RKO (cell line): ENCODE measurements at places on chromosomes 1 and 21.

DNA sequence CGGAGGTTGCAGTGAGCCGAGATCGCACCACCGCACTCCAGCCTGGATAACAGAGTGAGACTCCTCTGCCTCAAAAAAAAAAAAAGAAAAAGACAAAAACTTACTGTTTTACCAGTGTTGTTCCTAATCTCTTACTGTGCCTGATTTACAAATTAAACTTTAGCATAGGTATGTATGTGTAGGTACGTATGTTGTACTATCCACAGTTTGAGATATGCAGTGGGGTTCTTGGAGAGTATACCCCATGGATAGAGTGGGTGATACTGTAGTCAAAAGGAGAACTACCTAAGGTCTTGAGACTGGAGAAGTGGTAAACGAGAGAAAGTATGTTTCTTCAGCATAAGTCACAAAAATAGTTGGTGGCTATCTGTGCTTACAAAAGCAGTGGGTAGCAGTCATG lies 38.6 kb downstream of the RNF11 start:
- no peak for DNase-seq

GRCh38 chr1:110021285-110021684 lies 13.1 kb upstream of the STRIP1 start:
- DNase-seq, result no peak

GRCh38 chr1:94927405-94928175 lies 680 bp upstream of the CNN3 start:
- peak; percentile 54 for DNase-seq

DNA sequence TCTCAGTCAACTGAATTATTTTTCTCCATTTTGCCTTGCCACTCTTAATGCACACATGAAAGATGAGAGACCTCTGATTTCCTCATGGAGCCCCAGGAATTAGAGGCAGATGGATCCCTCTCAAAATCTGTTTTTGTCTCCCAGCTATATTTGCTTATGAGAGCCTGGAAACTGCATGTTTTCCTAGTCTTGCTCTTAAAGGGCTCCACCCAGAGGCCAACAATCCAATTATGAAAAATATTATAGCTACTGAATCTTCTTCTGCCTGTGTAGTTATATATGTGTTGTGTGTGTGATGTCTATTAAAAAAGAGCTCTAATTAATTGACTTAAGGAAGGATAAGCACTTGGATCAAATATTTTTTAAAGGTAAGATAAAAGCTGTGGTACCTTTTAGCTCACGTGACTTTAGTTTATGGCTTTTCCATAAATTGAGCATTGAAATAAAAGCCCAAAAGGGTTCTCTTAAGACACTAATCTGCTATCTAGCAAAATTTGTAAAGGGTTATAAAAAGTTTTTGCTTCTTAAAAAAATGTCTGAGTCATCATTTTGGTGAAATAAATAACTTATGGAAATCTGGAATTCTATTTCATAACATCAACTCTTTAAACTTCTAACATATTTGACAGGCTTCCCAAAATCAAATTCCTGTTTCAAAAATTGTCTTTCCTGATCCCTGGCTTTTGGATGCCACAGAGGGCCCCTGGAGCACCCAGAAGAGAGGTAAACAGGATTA lies 31.2 kb upstream of the TSPEAR start:
- peak; percentile 59 for DNase-seq

DNA sequence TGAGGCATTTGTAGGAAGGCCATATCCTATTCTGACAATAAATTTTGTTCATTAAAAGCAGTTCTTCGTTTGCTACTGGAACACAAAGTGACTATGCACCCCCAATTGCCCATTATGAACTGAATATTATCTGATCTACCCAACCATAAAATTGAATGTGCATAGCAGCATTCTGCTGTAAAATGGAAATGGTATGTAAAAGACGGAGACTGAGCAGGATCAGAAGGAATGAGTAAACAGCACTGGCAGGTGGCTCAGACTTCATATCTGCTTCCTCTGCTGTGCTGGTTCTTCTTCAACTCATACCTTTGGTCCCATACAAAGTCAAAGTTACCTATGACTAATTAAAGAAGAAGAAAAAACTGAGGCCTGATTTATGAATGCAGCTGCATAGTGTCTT lies 339.5 kb downstream of the PLA2G4A start:
- DNase-seq, result no peak

DNA sequence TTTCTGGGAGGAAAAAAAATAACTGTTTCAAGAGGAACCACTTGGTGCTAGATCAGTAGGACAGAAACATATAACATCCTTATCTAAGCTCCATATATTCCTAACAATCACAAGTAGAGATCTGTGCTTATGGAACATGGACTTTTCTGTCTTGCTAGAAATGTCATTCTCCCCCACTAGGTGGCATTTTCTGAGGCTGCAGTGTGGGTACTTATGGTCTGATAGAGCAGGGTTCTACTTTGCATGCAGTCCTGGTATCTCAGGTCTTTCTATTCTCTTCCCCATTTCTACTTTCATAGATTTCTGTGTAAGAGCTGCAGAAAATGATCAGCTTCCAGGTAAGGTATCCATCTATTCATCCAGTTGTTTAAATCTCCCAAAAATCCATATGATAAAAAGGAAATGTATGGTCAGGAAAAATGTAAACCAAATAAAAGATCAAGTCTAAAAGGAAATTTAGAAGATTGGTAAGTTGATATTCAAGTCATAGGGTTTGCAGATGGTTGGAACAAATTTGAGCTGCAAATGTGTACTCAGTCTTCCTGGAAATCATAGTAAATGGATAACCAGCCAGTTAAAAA lies 1.5 kb downstream of the ZNF684 start:
- DNase-seq, result peak; percentile 85

DNA sequence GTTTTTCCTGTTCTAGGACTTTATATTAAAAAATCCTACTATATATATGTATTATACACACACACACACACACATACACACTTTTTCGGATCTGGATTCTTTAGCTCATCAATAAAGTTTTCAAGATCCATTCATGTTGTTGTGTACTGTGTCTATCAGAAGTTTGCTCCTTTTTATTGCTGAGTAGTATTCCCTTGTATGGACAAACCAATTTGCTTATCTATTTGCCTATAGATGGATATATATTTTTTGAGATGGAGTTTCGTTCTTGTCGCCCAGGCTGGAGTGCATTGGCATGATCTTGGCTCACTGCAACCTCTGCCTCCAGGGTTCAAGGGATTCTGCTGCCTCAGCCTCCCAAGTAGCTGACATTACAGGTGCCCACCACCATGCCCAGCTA lies 20.3 kb upstream of the LIN9 start:
- no peak for DNase-seq

DNA sequence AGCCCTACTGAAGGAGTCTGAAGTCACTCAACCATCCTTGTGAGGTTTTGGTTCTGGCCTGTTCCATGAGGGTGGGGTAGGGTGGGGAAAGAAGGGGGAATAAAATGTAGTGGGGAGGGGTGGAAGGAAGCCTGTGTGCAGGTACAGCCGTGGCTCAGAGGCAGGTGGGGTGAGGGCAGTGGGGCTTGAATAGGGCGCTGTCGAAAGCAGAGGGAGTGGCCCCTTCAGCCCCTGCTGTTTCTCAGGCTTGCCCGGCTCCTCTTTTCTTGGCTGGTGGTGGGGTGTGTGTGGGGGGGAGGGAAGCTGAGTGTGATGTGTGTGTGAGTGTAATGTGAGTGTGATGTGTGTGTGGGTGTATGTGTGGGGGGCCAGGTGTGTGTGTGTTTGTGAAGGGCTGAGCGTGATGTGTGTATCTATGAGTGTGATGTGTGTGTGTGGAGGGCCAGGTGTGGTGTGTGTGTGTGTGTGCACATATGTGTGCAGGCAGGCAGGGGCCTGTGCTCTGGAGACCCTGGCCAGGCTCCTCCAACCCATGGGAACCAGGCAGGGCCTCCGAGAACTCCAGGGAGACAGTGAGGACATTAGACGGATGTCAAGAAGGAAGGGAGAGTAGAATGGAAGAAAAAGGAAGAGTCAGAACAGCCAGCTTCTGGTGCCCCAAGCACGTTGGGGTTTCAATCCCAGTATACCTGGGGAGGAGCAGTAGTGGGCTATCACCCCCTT lies 9.0 kb downstream of the SOX13 start:
- no peak for DNase-seq

GRCh38 chr1:67682659-67683197 lies 2.3 kb upstream of the GADD45A start:
- peak; percentile 95 for DNase-seq

GRCh38 chr1:1598051-1598719 lies 1.8 kb downstream of the FNDC10 start:
- no peak for DNase-seq

- DNase-seq, result no peak
These were observed 4.2 kb downstream of the RSPO1 start for GRCh38 chr1:37630426-37631028.

- DNase-seq, result no peak
These were observed 78.8 kb downstream of the MRPL39 start for GRCh38 chr21:25528515-25528914.

- DNase-seq, result no peak
These were observed 27.2 kb upstream of the SLC26A9 start for GRCh38 chr1:205970486-205970885.

DNA sequence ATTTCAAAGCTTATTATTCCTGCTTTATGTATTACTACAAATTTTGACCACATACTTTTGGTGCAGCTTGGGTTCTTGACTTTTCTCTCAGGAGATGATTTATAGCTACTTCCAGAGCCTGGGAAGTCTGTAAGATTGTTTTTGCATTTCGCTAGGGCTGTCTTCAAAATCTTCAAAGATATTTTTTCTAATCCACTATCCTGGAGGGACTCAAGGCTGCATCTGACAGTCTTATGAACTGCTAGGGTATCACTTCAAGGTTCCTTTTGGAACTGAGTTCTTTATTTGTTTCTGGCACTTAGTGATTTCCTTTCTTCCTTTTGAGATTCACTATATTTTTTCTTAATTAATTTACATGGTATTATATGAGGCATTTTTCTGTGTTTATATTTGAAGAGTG lies 90.0 kb upstream of the LYPLAL1 start:
- no peak for DNase-seq

- DNase-seq, result peak; percentile 42
These were observed 61.8 kb downstream of the MACF1 start for GRCh38 chr1:39266269-39266668.

GRCh38 chr21:44637018-44637850 lies at the start of gene KRTAP10-10:
KRTAP10-10 (plus strand) TSS chr21:44637356; CDS start chr21:44637418, 62 bp downstream.
- no peak for DNase-seq

DNA sequence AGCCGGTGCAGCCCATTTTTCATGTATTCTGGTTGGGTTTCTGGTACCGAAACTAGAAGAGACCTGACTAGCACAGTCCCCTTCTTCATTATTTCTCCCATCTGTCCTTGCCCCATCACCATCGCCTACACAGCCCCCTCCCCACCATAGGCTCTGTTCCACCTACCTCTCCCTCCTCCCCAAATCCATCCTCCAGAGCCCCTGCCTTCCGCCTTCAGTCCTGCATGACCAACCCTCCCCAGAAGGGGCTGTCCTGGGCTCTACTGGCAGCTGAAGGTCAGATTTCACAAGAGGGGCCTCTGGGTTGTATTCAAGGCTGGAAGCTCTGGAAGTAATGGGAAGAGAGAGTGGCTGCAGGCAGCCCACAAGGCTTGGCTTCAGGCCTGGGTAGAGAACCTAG lies 55.2 kb downstream of the SDC3 start:
- no peak for DNase-seq

GRCh38 chr1:108716437-108717230 lies 3.9 kb downstream of the FNDC7 start:
- no peak for DNase-seq

- no peak for DNase-seq
These were observed 20.8 kb upstream of the RLF start for GRCh38 chr1:40140211-40140973.

DNA sequence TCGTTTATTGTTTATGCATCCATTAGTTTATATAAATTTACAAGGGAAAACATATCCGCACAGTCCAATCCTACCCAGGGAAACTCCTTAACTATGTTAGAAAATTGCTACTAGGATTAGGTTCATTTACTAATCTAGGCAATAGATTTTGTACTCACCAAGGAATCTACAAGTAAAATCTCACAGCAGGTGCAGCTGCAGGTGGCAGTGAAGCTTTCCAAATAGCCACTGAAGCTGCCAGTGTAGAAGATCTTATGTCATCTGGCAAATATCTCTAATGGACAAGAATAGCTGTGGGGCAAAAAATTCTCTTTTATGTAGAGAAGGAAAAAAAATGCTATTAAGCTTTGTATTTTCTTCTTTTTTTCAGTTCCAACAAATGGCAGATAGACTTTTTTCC lies 963.4 kb upstream of the ADGRL4 start:
- DNase-seq, result no peak
